Head of caudate nucleus (tissue), 42 donors: ENCODE measurements at places on chromosomes 2 and 18.
A peak's percentile ranks its signal among the peaks of the same experiment; 100 is the strongest.

DNA sequence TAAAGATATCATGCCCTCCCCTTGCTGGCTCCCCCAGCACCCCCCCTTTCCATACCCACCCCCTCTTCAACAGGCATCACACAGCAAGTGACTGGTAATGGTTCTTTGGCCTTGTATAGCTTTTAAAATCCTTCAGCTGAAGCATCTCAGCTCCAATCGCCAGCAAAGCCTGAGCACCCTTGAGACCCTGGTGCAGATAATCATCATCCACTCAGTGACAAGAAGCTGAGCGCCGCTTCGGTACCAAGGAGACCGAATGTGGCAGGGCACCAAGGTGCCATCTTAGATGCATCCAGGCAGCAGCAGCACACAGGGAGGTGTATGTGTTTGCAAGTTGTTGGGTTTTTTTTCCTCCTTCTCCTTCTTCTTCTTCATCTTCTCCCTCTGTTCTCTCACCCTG lies 232.7 kb downstream of the BCL11A start:
- DNase-seq: no peak

GRCh38 chr18:22427822-22428549 lies 10.3 kb upstream of the CTAGE1 start:
- no peak for DNase-seq

- no peak for DNase-seq
Measured at GRCh38 chr2:118300832-118301231, 212.6 kb downstream of the INSIG2 start.

DNA sequence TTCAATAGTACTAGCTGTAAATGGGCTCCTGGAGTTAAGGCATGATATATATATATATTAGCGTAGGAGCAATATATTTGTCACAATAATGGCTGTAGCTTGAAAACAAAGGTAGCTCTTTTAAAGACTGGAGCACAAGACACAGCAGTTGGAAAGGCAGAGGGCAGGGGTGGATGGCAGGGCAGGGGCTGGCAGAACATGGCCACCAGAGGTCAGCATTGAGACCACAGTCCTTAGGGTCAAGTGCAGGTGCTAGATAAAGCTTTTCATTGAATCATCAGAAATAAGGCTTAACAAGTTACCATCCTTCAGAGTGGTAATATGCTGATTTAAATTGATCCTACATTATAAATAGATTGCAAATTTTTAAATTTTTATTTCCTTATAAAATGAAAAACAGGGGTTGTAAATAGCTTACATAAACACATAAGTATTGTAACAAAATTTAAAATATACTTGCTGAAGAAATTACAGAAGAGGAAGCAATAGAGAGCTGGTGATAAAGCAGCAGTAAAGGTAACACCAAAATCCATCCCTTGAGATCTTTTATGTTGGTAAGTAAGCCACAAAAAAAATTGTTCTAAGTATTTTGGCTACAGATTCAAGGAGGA lies 161.2 kb upstream of the PIEZO2 start:
- peak; percentile 51 for DNase-seq

DNA sequence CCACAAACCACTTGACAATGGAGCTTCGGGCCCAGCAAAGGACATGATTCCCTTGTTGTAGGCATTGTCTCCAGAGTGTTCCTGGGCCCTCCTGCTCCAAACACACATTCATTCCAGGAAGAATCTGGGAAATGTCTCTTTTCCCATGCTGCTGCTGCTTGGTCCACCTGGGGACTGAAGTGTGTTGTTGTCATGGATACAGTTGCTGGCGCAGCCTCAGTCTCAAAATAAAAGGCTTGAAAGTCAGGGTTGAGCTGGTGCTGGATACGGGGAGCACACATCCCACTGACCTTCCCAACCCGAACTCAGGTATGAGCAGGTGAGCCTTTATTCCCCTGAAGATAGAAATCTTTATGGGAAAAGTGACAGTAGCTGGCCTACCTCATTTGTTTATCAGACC lies 30.6 kb upstream of the SPP2 start:
- no peak for DNase-seq
